ENCODE measurements at places on chromosomes 13 and 19.

- no peak for DNase-seq
Observed at GRCh38 chr19:49574206-49574755, 6.1 kb downstream of the NOSIP start.

GRCh38 chr13:19266979-19267378 lies 85.4 kb upstream of the TUBA3C start:
- no peak for DNase-seq

DNA sequence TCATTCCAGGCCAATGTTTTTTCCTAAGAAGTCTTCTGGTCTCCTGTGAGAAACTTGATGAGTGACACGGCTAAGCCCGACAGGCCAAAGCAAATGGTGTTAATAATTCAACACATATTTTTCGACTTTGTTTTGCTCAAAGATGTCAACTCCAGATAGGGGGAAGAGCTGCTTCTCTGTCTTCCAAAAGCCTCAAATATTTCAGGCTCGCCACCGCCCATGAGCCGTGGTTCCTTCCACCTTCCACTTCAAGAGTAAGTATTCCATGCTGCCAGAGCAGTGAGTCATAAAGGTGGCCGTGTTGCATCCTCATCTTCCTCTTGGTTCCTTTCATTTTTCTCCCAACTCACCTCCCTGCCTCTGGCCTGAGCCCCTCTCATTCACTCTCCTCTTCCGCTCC lies 272.6 kb downstream of the EFNB2 start:
- no peak for DNase-seq

GRCh38 chr19:17041976-17042375 lies 15.4 kb upstream of the CPAMD8 start:
- DNase-seq, result no peak

- DNase-seq, result no peak
Observed at GRCh38 chr19:5268801-5269200, 71.8 kb downstream of the PTPRS start.

- no peak for DNase-seq
Observed at GRCh38 chr13:52892925-52893324, 44.5 kb upstream of the PCDH8 start.

DNA sequence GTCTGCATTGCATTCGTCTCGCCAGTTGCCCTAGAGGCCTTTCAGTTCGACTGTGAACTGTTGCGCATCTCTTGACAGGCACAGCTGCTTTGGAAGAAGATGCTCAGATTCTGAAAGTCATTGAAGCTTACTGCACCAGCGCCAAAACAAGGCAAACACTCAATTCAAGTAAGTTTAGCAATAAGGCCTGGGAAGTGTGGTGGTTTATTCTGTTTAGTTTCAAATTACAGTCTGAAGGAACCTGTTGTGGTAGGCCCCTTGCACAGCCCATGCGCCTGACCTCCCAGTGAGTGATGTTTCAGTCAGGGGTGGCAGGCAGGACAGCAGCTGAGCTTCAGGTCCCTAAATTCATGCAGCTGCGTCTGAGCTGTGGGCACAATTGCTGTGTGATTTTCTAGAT lies 32.2 kb upstream of the TEX29 start:
- no peak for DNase-seq

DNA sequence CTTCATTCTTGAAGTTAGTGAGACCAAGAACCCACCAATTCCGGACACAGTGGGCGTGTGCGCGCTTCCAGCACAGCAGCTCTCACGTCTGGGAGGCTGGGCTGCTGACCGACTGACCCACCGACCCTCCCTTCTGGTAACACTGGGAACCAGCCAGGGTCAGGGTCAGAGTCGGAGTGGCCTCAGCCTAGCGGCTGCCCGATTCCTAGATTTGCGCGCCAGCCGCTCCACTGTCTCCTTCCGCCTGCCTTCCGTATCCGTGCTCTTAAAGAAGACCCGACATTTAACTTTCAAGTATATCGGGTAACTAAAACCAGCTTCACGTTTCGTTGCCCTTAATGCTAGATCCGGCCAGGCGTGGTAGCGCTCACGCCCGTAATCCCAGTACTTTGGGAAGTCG lies 41.1 kb downstream of the SERP2 start:
- DNase-seq, result no peak

DNA sequence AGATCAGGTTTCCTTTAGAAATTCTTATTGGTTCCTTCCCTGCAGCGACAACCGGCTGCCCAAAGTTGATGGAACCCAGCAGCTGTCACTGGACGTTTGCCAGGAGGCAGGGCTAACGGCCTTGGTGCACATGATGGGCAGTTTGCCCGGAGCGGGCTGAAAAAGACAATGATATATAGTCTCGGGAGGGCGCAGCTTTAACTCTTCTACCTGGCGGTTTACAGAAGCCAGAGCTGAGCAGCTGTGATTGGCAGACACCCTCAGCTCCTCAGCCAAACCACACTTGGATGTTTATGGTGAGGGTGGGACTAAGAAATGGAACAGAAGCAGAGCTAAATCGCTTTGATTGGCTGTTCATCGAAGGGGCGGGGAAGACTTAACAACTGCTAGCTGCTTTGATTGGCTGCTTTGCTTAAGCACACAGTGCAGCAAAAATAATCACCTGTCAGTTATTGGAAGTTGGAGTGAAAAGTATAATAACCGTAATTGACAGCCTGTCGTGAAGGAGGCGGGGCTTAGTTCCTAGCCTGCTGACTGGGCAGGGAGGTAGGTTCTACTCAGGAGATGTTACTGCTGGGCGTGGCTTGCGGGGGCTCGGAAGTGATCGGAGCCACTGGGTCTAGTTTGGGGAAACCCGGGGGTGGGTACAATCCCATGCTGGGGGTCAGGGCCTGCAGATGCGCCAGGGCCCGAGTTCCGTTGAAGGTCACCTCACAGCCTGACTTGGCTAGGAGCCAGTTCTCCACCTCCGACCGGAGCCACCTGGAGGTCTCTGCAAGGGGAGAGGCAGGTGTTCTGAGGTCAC lies 7.5 kb downstream of the EMP3 start:
- peak; percentile 93 for DNase-seq

DNA sequence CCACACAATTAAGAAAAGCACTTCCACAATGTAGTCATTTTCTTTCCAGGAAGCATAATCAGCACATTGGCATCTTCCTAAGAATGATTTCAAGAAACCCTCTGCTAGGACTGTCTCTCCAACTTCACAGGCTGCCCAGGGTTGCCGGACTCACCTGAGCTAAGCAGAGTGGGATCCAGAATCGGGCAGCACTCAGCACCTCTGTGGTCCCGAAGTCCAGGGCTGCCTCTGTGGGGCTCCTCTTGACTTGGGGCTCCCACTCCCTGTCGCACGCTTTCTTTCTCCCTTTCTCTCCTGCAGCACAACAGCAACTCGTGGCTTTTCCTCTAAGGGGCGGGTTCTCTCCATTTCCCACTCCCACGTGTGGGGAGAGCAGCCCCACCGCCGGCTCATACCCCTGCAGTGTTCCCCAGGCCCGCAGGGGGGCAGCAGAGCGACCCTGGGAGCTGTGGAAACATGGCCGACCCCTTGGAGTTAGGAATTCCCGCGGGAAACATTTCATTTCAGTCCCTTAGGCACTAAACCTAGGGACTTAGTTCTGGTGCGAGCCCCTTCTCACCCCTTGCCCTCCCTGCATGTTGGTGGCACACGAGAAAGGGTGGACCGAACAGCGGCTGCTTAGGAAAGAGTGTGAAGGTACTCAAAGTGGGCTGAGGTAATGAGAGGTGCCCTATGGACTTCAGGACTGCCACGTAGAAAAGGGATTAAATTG lies at the start of gene TMEM272:
TSS of gene TMEM272 (minus strand) at position 316 of the 712 bp plus-strand sequence. CDS start 6,647 bp downstream, outside the sequence.
- peak; percentile 43 for DNase-seq

GRCh38 chr19:49890349-49891311 lies 6.1 kb downstream of the IL4I1 start:
- no peak for DNase-seq

DNA sequence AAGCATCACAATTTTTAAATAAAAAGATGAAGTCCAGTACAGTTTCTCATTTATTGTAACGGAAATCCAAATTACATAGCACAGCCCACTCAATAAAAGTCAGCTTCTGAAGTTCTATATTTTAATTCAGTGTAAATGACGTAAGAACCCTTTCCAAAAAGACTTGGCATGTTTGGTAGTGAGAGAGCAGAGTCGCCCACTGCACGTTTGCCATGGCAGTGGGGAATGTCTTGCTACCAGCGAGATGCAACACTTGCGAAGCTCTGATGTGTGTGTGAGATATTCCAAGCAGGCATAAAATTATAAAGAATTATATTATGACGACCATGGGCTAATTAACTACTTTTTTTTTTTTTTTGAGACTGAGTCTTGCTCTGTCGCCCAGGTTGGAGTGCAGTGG lies 190.1 kb downstream of the SLC7A1 start:
- DNase-seq, result no peak

DNA sequence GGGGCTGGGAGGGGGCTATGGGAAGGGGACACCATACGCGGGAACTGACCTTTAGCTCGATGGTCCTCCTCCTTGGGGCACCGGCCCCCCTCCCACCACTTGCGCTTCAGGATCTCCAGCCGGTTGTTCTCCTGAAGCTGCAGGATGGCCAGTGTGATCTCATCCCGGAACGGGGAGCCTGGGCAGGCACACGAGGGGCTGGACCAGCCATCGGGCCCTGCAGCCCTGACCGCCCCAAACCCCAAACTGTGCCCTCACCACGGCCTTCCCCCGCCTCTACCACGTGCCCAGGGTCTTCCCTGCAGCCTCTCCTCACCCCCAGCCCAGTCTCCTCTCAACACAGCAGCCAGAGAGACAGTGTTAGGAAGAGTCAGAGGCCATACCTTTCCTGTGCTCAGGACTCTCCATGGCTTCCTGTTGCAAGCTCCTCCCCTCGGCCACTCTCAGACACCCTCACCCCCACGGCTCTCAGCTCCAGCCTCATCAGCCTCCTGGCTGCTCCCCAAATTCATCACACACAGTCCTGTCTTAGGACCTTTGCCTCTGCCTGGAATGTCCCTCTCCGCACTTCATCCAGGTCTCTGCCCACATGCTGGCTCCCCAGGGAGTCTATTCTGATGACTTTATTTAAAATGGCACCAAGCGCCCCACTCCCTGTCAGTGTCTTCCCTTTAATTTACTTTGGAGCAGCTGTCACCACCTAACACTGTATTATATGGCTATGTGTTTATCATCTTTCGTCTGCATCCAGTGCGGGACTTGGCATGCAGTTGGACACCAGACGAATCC lies 9.7 kb upstream of the ATP1A3 start:
- no peak for DNase-seq

- no peak for DNase-seq
Observed at GRCh38 chr13:93577105-93577504, 350.5 kb downstream of the GPC6 start.

DNA sequence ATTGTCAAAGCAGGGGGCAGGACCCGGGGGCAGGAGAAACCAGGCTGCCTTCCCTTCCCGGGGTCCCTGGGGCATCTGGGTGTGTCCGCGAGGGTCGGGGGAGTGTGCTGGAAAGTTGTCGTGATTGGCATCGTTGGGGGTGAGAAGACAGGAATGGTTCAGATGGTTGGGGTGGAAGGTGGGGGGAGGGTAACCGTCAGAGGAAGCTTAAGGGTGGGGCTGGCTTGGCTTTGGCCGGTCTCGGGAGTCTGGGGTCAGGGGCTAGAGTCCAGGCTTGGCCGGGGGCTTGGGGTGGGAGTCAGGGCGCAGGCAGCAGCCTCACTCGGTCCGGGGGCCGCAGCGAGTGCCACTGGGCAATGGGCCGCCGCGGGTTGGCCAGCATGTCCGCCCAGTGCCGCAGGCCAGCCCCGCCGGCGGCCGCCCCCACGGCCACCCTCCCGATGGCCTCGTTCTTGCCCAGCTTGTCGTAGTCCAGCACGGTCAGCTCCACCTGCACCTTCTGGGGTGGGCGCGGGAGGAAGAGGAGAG lies 6.8 kb upstream of the DNAAF3 start:
- no peak for DNase-seq

- DNase-seq, result no peak
Observed at GRCh38 chr19:28292822-28293500, 920.0 kb downstream of the UQCRFS1 start.

DNA sequence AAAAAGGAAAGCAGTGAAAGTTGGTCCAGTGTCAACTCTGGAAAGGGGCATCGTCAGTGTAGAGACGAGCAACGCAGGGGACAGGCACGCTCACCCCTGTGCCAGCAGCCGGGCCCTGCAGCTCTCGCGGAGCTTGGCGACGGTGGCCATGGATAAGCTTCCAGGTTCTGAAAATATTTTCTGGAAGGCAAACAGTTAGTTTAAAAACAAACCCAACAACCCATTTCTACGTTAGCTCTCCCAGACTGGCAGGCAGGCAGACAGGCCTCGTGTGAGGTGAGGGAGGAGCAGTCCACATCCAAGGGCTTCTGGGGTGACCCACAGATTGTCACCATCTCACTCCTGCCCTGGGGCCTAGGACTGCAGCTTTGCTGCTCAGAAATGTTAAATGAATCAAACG lies 27.4 kb downstream of the LAMP1 start:
- no peak for DNase-seq

DNA sequence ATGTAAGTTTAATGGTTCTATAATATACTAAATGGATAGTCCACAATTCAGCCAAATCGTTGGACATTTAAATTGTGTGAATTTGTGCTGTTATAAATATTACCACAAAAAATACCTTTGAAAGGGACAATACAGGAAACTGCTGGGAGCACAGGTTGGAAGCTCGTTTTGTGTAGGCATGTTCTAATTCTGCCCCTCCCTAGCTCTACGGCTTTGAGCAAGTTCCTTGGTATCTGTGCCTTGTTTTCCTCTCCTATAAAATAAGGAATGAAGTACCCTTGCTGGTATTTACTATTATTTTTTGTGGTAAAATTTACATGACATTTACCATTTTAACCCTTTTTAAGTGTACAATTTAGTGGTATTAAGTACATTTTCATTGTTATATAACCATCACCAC lies 102.6 kb upstream of the SLC7A1 start:
- no peak for DNase-seq

DNA sequence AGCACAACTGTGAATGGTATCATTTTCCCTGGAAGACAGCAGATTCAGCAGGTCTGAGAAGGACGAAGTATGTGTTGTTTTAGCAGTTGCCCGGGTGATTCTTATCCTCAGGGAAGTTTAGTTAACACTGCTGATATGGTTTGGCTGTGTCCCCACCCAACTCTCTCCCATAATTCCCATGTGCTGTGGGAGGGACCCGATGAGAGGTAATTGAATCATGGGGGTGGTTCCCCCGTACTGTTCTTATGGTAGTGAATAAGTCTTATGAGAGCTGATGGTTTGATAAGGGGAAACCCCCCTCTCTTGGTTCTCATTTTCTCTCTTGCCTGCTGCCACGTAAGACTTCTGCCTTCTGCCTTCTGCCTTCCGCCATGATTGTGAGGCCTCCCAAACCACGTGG lies 81.0 kb upstream of the UBAC2 start:
- DNase-seq, result no peak

DNA sequence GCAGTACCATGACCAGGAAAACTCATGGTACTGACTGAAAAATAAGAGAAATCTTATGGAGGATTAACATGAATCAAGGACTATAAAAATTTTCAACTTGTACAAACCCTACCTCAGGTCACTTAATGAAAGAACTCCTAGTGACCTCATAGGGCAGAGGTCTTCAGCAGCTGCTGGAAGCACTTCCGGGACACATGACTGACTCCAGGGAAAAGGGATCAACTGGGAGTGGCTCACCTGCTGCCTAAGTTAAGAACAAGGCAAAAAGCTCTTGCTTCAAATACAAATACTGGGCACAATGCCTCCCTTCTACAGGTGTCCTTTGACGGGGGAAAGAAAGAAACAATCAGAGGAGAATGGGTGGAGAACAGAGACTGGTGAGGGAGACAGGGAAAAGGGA lies 18.6 kb downstream of the DOCK9 start:
- no peak for DNase-seq

- DNase-seq, result no peak
Observed at GRCh38 chr13:113864273-113864890, 506 bp upstream of the GAS6 start.

GRCh38 chr13:43579321-43579720 lies 207.5 kb downstream of the ENOX1 start:
- no peak for DNase-seq

- peak; percentile 83 for DNase-seq
Observed at GRCh38 chr19:10416380-10417257, 3.7 kb upstream of the PDE4A start.
